ENCODE measurements at places on chromosomes 2 and 18. TPM values are rescaled to one million over a fixed set of nuclear protein-coding genes. Genes with fewer than 3 reads are reported as not detected.

DNA sequence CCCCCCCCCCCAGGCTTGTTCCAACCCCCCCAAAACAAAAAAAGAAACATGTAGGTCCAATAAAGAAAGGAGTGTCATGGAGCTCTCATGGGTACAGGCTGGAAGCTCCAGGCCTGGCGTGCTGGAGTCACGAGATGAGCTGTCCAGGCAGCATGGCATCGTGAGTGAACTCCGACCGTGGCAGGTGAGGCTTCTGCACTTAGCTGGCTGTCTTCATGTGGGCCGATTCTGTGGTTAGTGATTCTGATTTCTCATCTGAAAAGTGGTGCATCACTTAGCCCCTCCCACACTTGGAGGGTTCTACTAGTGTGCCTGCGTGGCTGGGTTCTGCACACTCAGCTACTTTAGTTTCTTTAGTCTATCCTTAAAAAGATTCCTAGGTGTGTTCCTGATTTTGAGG is 126.4 kb upstream of the MGAT5 start:
- no peak overlapping the region for H3K4me3 ChIP-seq
- no peaks in the 10 kb centered on the region for H3K27me3 ChIP-seq
- H3K4me1 ChIP-seq, result peaks cover 4% of the 10 kb centered on the region

Gene LYPD6B
- 3.4 TPM for total RNA-seq

GRCh38 chr2:55860832-55861231 is 62.8 kb downstream of the EFEMP1 start:
- H3K27ac ChIP-seq, result no peak overlapping the region
- no peaks in the 10 kb centered on the region for H3K36me3 ChIP-seq
- H3K27me3 ChIP-seq, result no peaks in the 10 kb centered on the region
- H3K4me1 ChIP-seq, result no peaks in the 10 kb centered on the region
- no peak overlapping the region for H3K4me3 ChIP-seq
- no peak for DNase-seq

- no peak for DNase-seq
- no peaks in the 10 kb centered on the region for H3K36me3 ChIP-seq
- no peak overlapping the region for H3K27ac ChIP-seq
These were observed 143.4 kb upstream of the LYPD1 start for GRCh38 chr2:132813422-132813821.

DNA sequence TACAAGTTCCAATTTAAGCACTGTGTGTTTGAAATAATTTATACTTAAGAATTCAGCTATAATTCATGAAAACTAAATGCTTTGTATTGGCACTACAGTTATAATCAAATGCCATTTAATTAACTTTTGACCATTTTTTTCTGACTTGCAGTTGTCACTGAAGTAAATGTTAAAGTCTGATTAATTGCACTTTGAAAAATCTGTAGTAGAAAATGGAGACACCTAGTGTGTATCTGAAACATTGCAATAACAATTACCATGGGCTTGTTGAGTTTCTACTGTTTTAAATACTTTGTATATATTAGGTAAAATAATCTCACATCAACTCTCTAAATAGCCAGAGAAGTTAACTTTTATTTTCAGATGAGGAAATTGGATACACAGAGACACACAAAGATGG is 458.6 kb upstream of the FSIP2 start:
- H3K4me3 ChIP-seq, result no peak overlapping the region
- no peak for DNase-seq
- no peak overlapping the region for H3K27ac ChIP-seq
- no peaks in the 10 kb centered on the region for H3K27me3 ChIP-seq
- no peaks in the 10 kb centered on the region for H3K4me1 ChIP-seq

GRCh38 chr2:167992278-167992677 is 255.1 kb downstream of the STK39 start:
- H3K36me3 ChIP-seq, result no peaks in the 10 kb centered on the region
- no peaks in the 10 kb centered on the region for H3K4me1 ChIP-seq
- DNase-seq, result no peak
- H3K27ac ChIP-seq, result no peak overlapping the region
- H3K27me3 ChIP-seq, result no peaks in the 10 kb centered on the region
- no peak overlapping the region for H3K4me3 ChIP-seq

- H3K4me1 ChIP-seq, result peaks cover 5% of the 10 kb centered on the region
- no peak for DNase-seq
These were observed 83.3 kb upstream of the CD28 start for GRCh38 chr2:203623096-203623495.

DNA sequence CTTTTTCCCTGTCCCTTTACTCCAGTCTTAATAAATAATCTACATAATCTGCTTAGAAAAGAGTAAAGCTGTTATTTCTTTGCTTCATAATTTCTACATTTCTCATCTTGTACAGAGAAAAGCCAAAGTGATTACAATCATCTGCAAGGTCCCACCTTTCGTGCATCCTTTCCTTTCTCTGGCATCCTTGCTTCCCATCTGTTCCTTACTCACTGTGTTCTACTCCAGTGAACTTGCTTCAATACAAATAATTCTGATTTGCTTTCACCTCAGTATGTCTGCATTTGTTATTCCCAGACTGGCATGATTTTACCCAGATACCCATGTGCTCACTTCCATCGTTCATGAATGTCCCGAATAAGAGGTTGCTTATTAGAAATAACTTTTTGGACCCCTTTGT is 99.4 kb upstream of the DSEL start:
- H3K36me3 ChIP-seq, result no peaks in the 10 kb centered on the region
- no peak overlapping the region for H3K4me3 ChIP-seq
- no peaks in the 10 kb centered on the region for H3K27me3 ChIP-seq
- no peaks in the 10 kb centered on the region for H3K4me1 ChIP-seq
- no peak for DNase-seq

DNA sequence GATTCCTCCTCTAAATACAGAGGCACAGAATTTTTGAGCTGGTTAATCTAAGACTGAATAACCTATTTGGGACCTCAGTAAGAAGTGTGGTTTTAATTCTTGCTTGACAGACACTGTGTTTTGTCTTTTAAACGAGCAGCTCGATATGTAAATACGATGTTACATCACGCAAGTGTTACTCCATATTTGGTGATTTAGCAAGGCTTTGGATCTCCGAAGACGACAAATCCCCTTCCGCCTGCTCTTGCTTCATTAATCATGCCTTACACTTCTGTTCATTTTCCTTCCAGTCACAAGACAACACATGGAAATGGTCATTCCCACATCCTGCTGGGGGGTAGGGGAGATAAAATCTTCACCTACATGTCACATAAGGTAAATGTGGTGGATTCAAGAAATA is 9.4 kb downstream of the BCL11A start:
- H3K27me3 ChIP-seq, result no peaks in the 10 kb centered on the region
- no peak for DNase-seq
- no peak overlapping the region for H3K27ac ChIP-seq
- no peaks in the 10 kb centered on the region for H3K36me3 ChIP-seq

- no peak overlapping the region for H3K27ac ChIP-seq
- no peak for DNase-seq
- H3K27me3 ChIP-seq, result no peaks in the 10 kb centered on the region
- H3K4me1 ChIP-seq, result no peaks in the 10 kb centered on the region
- H3K36me3 ChIP-seq, result no peaks in the 10 kb centered on the region
- no peak overlapping the region for H3K4me3 ChIP-seq
These were observed 909.2 kb upstream of the FANCL start for GRCh38 chr2:59150217-59150849.

DNA sequence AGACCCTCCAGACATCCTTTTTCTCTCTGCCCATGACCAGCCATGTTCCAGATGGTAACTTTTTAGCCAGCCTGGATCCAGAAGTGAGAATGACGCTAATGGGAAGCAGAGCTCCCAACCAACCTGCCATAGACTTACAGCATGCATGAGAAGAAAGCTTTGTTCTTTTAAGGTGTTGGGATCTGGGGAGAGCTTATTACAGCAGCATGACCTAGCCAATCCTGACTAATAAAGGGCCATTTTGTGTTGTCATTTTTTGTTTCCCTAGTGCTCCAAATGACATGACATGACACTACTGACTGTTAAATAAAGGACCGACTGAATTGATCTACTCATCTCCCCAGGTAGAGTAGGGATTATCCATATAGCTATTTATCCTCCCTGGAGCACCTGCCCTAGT is 5.2 kb upstream of the PRKCE start:
- DNase-seq, result no peak
- H3K27me3 ChIP-seq, result no peaks in the 10 kb centered on the region
- no peak overlapping the region for H3K4me3 ChIP-seq
- H3K4me1 ChIP-seq, result peaks cover 10% of the 10 kb centered on the region
- no peak overlapping the region for H3K27ac ChIP-seq
- no peaks in the 10 kb centered on the region for H3K36me3 ChIP-seq

DNA sequence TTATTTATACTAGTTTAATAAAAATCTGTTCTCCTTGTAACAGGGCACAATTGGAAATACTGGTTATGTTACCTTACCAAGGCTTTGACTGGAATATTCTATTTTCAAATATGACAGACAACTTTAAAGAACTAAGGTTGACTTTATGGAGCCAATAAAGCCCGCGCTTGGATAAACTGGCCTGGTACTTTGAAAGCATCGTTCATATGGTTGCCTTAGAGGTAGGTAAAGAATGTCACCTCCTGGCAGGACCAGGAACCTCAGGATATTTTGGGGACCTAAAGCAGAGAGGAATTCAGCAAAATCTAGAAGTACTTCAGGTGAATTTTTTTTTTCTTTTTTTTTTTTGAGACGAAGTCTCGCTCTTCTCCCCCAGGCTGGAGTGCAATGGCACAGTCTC is 71.2 kb upstream of the CREB1 start:
- H3K27me3 ChIP-seq, result no peaks in the 10 kb centered on the region
- DNase-seq, result no peak
- H3K36me3 ChIP-seq, result no peaks in the 10 kb centered on the region
- no peak overlapping the region for H3K27ac ChIP-seq
- no peaks in the 10 kb centered on the region for H3K4me1 ChIP-seq

Gene TXNDC2
- total RNA-seq, result not detected

Gene NOP58
- total RNA-seq, result 34.3 TPM

DNA sequence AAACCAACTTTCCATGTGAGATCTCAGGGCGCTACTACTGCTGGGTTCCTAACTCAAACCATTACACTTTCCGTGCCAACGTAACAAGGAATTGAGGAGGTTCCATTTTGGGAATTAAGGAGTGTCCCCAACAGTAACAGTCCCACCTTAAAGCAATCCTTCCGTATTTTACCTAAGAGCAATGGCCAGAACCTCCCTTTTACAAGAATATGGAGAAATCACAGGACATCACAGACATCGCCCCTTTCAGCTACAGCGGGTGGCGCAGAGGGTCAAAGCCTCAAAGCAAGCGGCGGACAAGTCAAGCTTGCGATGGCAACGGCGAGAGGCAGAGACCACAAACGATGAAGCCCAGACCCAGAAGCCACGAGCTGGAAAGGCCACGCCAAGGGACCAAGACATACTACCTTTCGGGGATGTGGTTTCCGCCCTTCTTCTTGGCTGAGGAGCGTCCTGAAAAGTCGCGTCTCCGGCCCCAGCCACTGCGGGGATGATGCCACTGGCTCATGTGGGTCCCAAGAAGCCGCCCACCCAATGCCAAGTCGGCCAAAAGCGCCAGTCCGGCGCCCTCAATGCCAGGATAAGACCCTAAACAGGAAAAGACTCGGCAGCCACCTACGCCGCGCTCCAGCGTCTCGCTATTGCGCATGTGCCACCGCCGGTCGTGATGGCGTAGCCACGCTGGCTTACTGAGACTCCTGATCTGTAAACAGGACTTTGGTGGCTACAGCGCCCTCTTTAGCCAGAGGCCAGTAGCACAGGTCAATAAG is at the start of gene DUSP11:
Gene DUSP11 (minus strand): TSS at position 637 of the 770 bp plus-strand sequence. CDS start 129 bp downstream, at position 508.
- H3K36me3 ChIP-seq, result no peaks in the 10 kb centered on the region
- H3K4me1 ChIP-seq, result peaks cover 11% of the 10 kb centered on the region
- peak; percentile 99 for DNase-seq

Gene MEP1B
- 1.8 TPM for total RNA-seq

GRCh38 chr18:32742579-32742978 is 30.2 kb downstream of the KLHL14 start:
- no peaks in the 10 kb centered on the region for H3K36me3 ChIP-seq
- H3K4me1 ChIP-seq, result no peaks in the 10 kb centered on the region
- H3K27ac ChIP-seq, result no peak overlapping the region
- DNase-seq, result no peak

DNA sequence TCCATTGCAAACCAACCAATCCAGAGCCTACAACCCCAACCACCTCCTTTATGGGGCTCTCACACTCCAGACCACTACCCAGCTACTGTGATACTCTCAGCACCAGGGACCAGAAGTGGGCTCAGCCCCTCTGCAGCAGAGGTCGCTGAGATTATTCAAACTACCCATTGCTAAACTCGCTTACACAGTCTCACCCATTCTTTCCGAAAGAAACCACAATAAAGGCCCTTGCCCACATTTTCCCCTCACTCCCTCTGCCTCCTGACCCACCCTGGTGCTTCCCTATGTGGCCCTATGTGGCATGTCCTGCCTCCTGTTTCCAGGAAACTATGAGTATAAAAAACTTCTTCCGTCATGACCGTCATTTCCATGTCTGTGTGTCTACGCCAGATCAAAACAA is 10.7 kb downstream of the TEX51 start:
- no peaks in the 10 kb centered on the region for H3K36me3 ChIP-seq
- no peaks in the 10 kb centered on the region for H3K4me1 ChIP-seq
- H3K27me3 ChIP-seq, result no peaks in the 10 kb centered on the region
- no peak overlapping the region for H3K4me3 ChIP-seq
- H3K27ac ChIP-seq, result no peak overlapping the region
- peak; percentile 7 for DNase-seq

- H3K36me3 ChIP-seq, result no peaks in the 10 kb centered on the region
- no peak for DNase-seq
- H3K4me1 ChIP-seq, result no peaks in the 10 kb centered on the region
These were observed 7.6 kb upstream of the ONECUT2 start for GRCh38 chr18:57427429-57428201.

Gene LOXHD1
- total RNA-seq, result not detected

GRCh38 chr2:226888971-226889370 is 53.1 kb downstream of the RHBDD1 start:
- no peaks in the 10 kb centered on the region for H3K4me1 ChIP-seq
- H3K36me3 ChIP-seq, result no peaks in the 10 kb centered on the region
- DNase-seq, result no peak

- no peak for DNase-seq
- H3K27me3 ChIP-seq, result no peaks in the 10 kb centered on the region
- H3K36me3 ChIP-seq, result no peaks in the 10 kb centered on the region
- no peak overlapping the region for H3K27ac ChIP-seq
- H3K4me3 ChIP-seq, result no peak overlapping the region
These were observed 132.8 kb downstream of the ARHGAP15 start for GRCh38 chr2:143261986-143262385.

DNA sequence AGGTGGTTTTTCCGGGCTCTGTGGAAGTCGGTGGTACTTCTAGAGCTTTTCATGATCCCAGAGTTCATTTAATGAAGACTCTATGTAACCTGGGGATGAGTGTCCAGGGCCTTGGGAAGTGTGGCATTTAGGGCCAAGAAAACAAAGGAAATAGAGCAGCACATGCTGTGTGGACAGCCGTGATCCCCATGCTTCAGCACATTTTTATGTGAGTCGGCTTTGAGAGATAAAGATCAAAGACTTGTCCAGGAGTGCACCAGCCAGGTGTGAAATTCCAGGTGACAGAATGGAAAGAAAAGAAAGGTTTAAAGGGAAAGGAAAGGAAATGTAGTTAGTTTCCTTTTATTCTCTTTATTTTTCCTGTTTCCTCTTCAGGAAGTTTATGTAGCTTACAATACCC is 258.0 kb upstream of the NRP2 start:
- no peak overlapping the region for H3K27ac ChIP-seq
- H3K27me3 ChIP-seq, result no peaks in the 10 kb centered on the region
- no peaks in the 10 kb centered on the region for H3K4me1 ChIP-seq
- no peak overlapping the region for H3K4me3 ChIP-seq
- H3K36me3 ChIP-seq, result no peaks in the 10 kb centered on the region
- DNase-seq, result no peak

Gene STARD6
- total RNA-seq, result not detected

Gene ARHGAP15
- total RNA-seq, result 3.7 TPM

- H3K27ac ChIP-seq, result no peak overlapping the region
- no peak for DNase-seq
- no peaks in the 10 kb centered on the region for H3K27me3 ChIP-seq
- peak overlapping the region; percentile 80 for H3K4me3 ChIP-seq
These were observed 27.5 kb upstream of the MCFD2 start for GRCh38 chr2:46942891-46943626.
